ENCODE measurements at places on chromosomes 3 and 15.

DNA sequence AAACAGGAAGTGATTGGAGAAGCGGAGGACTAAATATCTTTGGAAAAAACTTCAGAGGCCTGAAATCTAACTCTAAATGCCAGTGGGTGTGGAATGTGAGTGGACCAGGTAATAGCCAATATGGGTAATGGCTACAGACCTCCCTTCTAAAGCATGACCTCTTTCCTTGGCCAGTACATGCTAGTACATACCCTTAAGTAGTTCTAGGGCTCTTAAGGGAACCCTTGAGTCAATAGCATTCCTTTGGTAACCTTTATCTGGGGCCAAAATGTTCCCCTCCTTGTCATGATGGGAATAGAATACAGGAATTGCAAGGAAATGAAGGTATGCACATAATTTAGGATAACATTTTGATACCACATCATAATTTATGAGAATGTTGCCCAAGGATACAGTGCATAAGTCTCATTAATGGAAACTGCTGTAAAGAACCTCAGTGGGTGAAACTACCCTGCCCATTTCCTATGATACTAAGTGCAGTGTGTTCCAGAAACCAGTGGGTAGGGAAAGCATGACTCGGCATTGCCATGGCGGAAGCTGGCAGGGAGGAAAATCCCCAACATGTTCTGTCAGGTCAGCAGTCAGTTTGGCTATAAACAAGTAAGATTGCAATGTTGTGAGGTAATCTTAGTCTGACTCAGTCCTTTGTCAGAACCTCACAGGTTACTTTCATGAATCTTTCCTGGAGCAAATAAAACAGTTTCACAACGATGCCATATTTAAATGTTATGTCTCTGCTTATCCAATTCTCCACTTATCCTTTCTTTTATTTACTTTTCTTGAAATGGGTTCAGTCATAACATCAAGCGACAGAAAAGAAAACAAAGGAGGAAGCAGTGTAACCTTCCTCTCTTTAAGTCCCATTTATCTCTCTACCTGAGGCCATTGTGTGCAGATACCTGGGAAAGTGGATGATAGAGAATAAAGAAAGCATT lies 23.5 kb upstream of the RAP2B start:
- DNase-seq: no peak

DNA sequence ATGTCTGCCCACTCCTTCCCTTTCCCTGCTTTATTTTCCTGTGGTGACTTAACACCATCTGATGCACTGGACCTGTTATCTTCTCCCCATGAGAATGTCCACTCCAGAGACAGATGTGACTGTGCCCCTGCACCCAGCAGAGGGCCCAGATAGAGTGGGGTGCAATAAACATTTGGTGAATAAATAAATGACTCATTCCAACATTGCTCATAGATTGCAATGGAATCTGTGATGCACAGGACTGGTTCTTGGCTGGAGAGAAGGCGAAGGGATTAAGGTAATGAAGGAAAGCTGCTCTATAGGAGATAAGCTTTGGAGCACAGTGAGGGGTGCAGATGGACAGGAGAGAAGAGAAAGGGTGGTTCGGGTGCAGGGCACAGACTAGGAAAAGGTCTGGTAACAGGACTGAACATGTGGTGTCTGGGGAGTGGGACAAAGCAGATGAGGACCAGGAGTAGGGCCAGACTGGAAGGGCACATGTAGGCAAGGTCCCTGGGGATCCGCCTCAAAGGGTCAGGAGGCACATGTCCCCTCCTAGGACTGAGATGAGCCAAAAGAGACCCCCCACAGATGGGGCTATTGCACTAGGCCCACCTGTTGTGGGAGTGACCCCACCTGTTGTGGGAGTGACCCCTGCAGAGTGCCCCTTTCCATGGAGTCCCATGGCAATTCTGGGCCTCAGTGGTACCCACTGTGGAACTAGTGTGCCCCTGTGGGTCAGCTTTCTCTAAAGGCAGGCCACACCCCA lies 17.5 kb upstream of the POC1A start:
- DNase-seq: peak; percentile 70

GRCh38 chr15:93173369-93173768 lies 84.4 kb upstream of the RGMA start:
- no peak for DNase-seq

DNA sequence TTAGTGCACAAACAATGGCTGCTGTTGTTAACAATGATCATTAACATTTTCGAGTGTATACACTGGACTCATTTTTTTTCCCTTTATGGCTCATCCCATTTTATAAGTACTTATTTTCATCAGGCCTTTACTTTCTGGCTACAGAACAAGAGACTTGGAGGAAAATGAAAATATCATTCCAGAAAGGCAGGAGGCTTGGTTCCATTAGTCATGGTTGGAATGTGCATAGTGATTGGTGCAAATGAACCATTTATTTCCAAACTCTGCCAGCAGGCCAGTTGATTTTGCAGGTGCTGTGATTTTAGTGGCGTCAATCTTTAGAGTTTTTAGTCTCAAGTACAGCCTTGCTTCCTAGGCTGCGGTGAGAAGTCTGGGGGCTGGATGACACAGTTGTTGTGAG lies 151.8 kb downstream of the ITPR1 start:
- DNase-seq: no peak

DNA sequence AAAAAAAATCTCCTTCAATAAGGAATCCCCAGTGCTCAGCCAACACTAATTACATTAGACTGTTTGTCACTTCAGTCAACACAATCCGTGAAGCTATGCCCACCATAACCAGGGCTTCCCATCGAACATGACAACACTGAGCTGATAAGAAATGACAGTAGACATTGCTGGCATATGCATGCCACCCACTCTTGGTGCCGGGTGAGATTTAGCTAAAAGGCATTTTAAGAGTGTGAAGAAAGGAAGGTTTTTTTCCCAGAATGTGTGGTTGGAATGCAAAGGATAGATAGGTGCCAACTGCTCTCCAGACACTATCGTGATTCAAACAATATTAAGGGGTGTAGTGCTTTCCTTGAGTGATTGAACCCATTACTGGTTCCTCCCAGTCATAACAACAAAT lies 344.0 kb upstream of the LMCD1 start:
- DNase-seq: no peak
